ENCODE measurements at places on chromosomes 1 and 21. TPM values are rescaled to one million over a fixed set of nuclear protein-coding genes. Genes with fewer than 3 reads are reported as not detected.
A peak's percentile ranks its signal among the peaks of the same experiment; 100 is the strongest.

The EDARADD gene
- polyA plus RNA-seq, result 8.4 TPM

GRCh38 chr1:30551603-30552002 is 171.8 kb downstream of the MATN1 start:
- DNase-seq, result no peak

DNA sequence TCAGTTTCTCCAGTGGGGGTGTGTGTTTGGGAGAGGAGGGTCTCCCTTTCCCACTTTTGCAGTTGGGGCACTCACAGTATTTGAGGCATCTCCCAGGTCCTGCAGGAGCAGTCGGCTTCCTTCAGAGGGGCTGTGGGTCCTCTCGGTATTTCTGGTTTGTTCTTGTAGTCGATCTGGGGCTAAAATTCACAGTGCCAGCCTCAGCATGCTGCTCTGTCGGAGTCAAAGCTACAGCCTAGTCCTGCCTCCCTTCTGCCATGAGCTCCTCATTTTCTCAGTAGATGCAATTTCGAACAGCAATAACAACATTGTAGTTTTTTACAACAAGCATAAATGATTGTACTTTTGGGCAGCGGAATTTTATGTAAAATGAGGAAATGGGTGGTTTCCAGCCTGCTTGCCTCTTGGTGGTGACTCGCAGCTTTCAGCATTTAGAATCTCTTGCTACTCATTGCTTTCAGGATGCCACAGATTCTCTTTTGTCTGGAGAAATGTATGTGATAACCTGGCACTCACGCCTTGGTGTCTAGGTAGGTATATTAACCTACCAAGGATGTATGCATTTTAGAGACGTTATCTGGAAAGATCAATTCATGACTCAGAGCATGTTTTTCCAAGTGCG is 82.4 kb upstream of the C21orf91 start:
- peak; percentile 40 for DNase-seq

The AIRE gene
- not detected for polyA plus RNA-seq

GRCh38 chr1:147843486-147843885 is 59.1 kb upstream of the GJA8 start:
- no peak for DNase-seq

- DNase-seq, result no peak
These were observed 171.6 kb downstream of the TRIM33 start for GRCh38 chr1:114339379-114339778.

The KCNJ9 gene
- not detected for polyA plus RNA-seq

DNA sequence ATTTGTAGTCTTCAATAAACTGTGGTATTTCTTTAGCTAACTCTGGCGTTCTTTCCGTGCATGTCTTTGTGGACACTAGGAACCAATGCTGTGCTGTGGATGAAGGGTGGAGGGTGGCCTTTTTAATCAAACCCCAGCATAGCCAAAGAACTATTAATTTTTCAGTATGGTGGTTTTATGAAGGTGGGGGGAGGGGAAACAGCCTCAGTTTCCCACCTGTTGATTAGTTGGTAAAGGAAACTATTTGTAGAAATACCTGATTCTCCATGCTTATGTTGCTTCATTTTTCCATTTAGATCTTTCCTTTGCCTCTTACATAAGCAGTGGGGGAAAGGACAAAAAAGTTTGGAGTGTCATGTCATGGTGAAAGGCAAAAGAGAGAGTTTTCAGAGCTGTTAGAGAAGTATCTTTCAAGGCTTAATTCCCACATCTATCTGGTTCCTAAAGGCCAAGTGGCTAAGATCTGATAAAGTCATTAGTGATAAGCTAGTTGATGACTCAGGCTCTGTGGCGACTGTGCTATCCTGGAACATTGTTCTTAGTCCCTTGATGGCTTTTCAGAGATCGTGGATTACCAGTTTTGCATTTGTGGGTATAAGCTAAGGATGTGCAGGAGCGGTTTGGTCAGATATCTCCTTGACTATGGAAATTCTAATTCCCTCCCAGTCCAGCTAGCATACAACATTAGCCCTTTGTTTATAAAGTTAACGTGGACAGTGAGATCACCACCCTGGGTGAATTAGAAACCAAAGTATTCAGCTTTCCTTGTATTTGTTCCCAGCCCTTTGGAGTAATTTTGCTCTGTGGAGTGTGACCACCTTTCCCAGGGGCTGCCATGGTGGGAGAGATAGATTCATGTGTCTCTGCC is 8.7 kb upstream of the HAX1 start:
- DNase-seq, result no peak

The TNN gene
- not detected for polyA plus RNA-seq

DNA sequence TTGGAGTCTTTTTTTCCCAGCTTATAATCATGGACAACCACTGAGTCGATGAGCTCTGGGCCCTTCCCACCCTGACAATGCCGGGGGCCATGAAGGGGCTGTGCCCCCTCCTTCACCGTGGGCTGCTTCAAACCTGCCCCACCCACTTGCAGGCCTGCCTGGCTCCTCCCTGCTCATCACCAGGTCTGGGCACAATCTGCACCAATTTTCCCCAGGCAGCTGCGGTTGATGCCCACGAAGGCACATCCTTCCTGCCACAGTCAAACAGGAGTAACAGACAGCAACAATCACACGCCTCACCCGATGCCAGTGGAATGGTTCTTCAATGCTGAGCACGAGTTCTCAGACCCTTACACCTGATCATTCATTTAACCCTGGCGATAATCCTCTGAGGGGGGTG is 18.9 kb downstream of the PGLYRP3 start:
- no peak for DNase-seq

The OXCT2 gene
- 0.27 TPM for polyA plus RNA-seq

DNA sequence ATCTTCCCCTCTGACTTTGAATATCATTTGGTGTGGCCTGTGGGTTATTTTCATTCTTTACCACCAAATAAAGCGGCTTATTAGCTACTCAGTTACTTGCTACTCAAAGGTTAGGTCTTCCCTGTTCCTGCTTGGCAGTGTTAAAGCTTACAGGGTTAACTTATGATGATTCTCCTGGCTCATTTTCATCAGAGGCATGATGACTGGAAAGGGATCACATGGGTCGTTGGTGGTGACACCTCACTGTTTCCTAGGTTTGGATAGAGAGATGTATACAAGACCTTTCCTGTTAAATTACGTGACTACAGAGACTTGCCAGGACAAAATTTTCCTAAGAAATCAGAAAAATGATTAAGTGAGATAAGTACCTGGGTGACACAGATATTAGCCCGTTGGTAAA is 27.4 kb downstream of the MRPS6 start:
- no peak for DNase-seq

The WNT4 gene
- polyA plus RNA-seq, result 0.11 TPM

The CLCNKB gene
- polyA plus RNA-seq, result 0.02 TPM

DNA sequence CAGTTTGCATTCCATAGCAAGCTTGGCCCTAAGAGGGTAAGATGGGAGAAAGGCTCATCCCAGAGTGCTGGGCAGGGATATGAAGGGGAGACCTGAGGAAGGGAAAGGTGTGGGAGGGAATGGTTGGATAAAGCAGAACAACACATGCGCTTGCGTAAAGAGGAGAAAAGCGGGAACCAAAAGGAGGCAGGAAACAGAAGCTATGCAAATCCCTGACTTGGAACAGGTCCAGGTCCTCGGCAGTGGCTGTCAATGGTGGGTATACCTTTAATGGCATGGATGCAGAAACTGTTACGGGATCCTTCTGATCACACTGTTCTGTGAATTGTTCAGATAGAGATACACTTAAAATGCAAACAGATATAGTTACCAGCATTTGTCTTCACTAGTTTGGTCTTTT is 455.6 kb downstream of the SIPA1L2 start:
- DNase-seq, result no peak

- DNase-seq, result peak; percentile 56
These were observed 4.4 kb upstream of the PHC2 start for GRCh38 chr1:33435096-33435820.

The SLAMF9 gene
- polyA plus RNA-seq, result 0.15 TPM

DNA sequence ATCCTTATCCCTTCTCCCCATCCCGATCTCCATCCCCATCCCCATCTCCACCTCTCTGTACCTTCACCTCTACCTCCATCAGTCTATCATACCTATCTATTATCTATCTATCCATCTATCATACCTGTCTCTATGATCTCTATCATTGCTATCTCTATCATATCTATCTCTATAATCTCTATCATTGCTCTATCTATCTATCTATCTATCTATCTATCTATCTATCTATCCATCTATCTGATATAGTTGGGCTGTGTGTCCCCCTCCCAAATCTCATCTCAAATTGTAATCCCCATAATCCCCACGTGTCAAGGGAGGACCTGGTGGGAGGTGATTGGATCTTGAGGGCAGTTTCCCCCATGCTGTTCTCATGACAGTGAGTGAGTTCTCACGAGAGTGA is 97.9 kb upstream of the PAXBP1 start:
- DNase-seq, result no peak

- no peak for DNase-seq
These were observed 78.4 kb downstream of the SPATA46 start for GRCh38 chr1:162298266-162298665.

- DNase-seq, result no peak
These were observed 206.3 kb upstream of the B3GALT2 start for GRCh38 chr1:193392686-193393085.

DNA sequence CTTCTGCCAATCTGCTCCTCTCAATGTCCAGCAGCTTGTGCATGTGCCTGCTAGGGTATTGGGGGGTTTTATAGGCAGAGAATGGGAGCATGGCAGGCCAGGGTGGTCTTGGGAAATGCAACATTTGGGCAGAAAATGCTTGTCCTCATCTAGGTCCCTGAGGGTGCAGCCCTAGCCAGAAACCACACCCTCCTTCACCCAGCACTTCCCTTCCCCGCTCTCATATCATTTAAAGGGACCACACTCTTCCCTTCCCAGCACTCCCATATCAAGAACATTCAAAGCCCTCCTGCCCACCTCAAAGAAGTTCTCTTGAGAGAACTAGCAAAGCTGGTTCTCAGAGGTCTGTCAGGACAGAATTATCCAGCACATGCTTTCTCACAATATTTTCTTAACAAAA is 62.1 kb downstream of the HSD3B1 start:
- no peak for DNase-seq

GRCh38 chr1:245898581-245898980 is 608.5 kb downstream of the SMYD3 start:
- no peak for DNase-seq

DNA sequence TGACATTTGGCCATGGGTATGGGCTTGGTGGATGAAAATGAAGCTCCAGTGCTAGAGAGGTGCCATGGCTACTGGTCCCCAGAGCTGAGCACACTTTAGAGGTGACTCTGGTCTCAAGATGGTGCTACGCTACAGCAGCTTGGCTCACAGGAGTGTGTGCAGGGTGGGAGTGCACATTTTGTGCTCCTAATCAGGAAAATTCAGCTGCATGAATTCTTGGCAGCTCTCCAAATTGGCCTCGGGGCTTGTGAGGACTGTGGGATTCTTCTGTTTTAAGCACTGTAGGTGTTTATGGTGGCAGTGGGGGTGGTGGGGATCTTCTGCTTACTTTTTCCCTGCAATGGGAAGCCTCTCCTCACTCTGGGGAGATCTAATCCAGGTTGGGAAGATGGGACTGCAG is 17.3 kb upstream of the TIPRL start:
- DNase-seq, result no peak

DNA sequence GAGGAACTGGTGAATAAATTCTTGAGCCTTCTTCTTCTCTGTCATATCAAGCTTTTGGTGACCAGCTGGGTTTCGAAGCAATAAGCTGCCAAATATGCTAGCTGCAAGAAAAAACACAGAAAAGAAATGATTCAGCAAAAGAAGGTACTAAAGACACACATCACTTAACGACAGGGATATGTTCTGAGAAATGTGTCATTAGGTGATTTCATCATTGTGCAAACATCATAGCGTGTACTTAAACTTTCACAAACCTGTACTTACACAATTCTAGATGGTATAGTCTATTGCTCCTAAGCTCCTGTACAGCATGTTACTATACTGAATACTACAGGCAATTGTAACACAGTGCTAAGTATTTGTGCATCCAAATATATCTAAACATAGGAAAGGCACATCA is 2.9 kb upstream of the MTF1 start:
- peak; percentile 75 for DNase-seq
